Inflammatory macrophage treated with lipopolysaccharide for 1 hour (primary cell): ENCODE measurements at places on chromosomes 5 and 9.

DNA sequence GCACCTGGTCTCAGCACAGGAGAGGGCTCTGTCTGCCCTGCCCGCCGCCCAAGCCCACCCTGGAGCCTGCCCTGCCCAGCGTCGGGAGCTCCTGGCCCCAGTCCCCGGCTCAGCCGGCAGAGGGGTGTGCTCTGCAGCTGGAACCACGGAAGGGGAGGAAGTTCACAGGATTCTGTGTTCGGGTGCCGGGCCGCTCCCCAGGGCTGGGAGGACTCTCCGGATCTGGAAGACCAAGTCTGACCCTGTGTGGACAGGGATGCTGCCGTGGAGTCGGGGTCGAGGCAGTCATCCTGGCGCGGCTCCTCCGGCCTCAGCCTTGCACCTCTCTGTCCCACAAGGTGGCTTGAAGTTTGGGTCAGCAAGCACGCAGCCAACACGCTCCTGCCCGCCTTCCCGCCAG is 78.6 kb downstream of the KCNT1 start:
- DNase-seq: no peak

DNA sequence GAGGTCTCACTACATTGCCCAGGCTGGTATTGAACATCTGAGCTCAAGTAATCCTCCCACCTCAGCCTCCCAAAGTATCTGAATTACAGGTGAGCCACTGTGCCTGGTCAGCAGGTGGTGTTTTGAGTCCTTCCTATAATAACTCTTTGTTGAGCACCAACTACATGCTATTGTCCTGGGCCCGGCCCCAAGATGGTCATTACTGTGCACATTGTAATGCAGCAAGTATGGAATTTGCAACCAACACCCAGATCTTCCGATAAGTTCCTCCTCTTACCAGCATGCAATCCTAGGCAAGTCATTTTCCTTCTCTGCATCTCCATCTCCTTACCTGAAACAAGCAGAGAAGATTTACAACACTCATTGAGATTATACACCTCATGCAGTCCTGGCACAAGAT is 510.3 kb upstream of the KLF4 start:
- DNase-seq: no peak

GRCh38 chr9:106753155-106753671 is 109.8 kb upstream of the ZNF462 start:
- peak; percentile 22 for DNase-seq

DNA sequence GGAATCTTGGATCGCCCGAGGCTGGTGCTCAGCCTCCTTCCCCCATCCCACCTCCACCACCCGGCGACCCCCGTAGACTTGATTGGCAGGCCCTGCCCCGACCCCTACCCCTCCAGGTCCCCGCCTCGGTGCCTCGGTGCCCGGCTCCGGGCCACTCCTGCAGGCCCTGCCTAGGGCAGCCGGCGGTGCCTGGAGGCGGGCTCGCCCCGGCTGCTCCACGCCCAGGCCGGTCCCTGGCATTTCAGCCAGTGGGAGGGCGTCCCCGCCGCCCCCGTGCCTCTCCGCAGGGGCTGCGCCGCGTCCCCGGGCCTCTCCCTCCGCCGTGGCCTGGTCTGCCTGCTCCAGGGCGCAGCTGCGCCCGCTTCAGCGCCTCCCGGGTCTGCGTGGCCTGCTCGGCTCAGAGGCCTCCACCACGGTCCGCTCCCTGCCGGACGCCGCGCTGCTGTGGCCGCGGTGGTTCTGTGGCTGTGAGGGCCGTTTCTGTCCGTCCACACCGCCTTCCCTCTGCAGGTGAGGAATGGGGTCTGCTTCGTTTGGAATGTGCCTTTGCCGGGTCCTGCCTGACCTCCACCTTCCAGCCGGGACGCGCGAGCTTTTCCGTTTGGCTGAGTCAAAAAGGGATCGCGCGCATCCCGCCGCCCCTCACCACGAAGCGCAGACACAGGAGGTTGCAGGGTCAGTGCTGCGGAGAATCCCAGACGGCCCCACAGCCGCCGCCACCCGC is 48.3 kb upstream of the IRX4 start:
- DNase-seq: no peak

DNA sequence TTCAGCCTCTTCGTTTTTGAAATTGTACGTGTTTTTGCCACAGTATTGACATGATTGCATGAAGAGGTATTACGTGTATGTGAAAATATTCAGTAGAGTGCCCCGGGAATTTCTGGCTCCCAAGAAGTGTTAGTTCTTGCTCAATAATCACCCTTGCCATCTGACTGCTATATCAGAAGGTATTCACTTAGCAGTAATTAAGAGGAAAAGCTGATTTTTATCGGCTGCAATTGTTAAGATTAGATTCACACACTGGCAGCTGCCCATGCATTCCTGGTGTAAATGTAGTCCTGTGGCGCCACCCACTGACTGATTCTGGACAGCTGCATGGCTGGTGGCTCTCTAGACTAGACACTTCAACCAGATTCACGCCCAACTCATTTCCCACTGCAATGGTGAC is 440.1 kb upstream of the ADAMTS16 start:
- DNase-seq: no peak

DNA sequence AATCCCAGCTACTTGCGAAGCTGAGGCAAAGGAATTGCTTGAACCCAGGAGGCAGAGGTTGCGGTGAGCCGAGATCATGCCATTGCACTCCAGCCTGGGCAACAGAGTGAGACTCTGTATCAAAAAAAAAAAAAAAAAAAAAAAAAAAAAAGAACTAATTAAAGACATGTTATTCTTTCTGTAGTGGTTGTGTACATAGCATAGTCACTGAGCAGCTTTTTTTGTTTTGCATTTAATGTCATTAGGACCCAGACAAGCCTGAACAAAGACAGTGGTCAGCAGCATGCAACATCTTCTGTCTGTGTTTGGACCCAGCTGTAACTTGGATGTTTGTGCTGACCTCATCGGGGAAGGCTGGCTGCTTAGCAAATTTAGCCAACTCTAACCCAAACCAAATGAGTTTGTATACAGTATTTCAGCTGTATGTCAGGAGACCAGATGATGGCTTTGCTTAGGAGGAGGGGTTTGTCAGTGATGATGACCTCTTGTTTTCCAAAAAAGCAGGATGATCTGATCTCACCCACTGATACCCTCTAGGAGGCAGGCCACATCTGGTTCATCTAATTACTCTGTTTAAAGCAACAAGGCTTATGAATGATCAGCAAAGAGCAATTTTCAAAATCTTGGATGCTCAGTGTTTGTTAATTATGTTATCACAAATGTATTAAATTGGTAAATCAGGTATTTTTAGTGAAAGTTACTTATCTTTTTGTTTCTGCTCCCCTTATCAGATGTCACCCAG is 39.5 kb downstream of the SNCAIP start:
- DNase-seq: no peak

GRCh38 chr5:133846478-133847226 is 121.8 kb downstream of the C5orf15 start:
- DNase-seq: no peak

DNA sequence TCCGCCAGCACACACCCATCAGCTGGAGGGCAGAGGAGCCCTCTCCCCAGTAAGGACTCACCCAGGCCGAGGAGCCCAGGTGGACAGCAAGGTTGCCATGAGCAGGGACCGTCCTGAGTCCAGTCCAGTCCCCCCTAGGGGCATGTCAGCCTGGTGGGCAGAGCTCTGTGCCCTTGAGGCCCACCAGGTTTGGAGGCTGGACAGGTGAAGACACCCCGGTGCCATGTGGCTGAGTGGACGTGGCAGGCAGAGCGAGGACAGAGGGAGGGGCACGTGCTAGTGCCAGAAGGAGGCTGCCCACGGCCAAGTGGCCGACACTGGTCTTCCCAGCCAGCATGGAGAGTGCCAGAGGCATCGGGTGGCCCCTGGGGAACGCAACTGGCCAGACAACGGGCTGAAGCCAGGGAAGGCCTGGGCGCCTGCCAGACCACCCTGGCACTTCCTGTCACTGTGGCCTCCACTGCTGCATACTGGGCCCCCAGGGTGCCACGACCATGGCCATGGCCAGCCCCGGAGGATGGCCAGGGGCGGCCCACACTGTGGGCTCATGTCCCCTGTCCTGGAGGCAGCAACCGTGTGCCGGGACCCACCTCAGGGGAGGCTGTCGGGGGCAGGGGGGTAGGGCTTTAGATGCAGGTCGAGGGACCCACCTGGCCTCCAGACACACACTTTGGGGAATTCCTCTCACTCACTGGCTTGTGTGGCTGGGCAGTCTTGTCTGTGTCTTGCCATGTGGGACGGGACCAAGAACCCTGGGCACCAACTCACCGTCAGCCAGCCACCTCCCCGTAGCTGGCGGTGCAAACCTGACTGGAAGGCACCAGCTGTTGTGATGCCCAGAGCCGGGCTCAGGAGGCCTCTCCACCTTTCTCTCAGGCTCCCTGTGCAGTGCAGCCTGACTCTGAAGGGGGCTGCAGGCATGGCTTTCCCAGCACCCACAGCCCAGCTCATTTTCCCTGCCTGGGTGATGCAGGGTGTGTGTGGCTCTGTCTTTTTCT is 42.3 kb upstream of the LPCAT1 start:
- DNase-seq: no peak

DNA sequence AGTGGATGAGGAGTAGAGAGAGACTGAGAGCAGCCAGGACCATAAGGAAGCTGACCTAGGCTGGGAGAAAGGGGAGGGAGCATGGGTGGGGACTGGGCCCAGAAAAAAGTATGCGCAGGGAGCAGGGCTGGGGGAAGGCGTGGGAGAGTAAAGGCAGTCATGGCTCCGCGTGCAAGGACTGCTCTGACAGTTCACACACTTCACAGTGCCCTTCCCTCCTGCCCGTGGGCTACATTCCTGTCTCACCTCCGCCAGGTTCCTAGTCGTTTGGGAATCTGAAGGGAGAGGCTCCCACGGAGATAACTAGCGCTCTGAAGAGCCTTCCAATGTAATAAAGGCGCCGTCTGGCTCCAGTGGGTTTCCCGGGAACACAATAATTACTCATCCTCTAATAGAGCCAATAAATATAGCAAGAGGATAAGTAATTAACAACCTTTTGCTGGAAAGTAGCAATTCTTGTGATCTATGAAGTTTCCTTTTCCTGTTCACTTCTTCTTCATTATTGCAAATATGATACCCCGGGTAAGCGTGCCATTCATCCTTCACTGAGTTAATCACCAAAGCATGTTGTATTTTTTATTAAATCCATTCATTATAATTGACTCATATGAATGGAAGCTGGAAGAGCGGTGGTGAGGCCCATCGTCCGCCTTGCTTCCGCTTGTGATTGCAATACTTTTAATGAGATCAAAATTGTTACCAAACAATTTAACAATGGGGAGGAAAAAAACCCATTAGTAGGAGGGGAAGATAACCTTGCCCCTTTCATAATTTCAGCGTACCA is 39.3 kb downstream of the TTLL11 start:
- DNase-seq: no peak

DNA sequence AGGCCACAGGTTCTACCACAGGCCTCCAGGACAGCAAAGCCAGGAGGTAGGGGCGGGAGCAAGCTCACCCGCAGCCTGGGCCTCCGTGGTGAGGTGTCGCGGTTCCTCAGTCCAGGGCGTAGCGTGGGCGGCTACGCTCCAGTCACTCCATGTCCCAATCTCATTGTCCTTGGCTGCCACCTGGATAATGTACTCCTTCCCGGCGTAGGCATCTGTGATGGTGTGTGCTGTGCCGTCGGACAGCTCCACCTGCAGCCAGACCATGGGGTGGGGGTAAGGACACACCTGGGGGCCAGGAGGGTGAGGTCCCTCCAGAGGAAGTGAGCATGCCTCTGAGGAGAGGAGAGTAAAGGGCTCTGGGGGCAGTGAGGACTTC is 29.8 kb upstream of the ENHO start:
- DNase-seq: no peak

GRCh38 chr9:104905931-104906330 is 22.0 kb downstream of the ABCA1 start:
- DNase-seq: no peak

GRCh38 chr5:98789029-98789428 is 15.6 kb downstream of the RGMB start:
- no peak for DNase-seq

GRCh38 chr9:82531795-82532194 is 531.1 kb downstream of the RASEF start:
- no peak for DNase-seq

- no peak for DNase-seq
Observed at GRCh38 chr9:89808756-89809181, 204.0 kb downstream of the GADD45G start.

- DNase-seq: no peak
Observed at GRCh38 chr9:72958485-72959281, 5.8 kb upstream of the ALDH1A1 start.

DNA sequence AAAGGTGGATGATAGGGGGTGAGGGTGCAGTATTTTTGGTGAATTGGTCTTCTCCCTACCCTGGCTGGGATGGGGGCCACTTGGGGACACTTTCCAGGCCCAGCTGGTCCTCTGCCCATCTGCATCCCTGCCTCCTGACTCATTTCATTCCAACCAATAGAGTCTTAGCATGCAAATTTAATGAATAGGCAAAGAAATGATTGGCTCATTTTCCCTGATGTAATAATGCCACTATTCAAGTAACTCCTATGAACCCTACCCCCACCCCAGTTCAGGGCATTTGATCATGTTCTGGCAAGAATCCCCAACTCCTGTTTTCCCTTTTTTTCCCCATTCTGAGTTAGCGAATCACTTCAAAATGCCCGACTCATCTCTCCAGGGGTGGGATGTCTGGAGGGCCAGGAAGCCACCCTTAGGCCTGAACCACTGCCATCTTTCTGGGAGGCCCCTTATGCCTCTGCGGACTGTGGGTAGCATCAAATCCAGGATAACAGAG is 56.7 kb downstream of the PCDH1 start:
- peak; percentile 14 for DNase-seq

- DNase-seq: peak; percentile 94
Observed at GRCh38 chr5:74316064-74316603, 324.4 kb downstream of the ENC1 start.

DNA sequence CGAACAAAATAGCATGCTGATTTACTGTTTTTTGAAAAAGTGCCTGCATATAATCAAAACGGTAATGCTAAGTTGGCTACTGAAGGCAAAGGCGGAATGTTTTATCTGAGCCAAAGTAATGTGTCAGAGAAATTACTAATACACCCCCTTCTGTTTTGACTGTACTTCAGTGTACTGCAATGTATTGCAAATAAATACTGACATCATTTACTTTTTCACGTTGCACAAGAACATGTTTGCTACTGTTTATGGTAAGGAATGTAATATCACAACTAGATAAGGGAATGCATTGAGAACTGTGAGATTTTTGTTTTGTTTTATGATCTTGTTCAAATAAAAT is 813 bp upstream of the AGTPBP1 start:
- DNase-seq: peak; percentile 74

GRCh38 chr9:88922091-88922490 is 69.2 kb upstream of the S1PR3 start:
- no peak for DNase-seq
